Stimulated activated CD4-positive, alpha-beta T cell treated with anti-CD3 and anti-CD28 coated beads, Interleukin-4, amount 100 ng/mL, for 1 hour (primary cell): ENCODE measurements at places on chromosomes 13 and 19.

GRCh38 chr19:55436847-55437246 lies 6.3 kb downstream of the SHISA7 start:
- no peak for DNase-seq

DNA sequence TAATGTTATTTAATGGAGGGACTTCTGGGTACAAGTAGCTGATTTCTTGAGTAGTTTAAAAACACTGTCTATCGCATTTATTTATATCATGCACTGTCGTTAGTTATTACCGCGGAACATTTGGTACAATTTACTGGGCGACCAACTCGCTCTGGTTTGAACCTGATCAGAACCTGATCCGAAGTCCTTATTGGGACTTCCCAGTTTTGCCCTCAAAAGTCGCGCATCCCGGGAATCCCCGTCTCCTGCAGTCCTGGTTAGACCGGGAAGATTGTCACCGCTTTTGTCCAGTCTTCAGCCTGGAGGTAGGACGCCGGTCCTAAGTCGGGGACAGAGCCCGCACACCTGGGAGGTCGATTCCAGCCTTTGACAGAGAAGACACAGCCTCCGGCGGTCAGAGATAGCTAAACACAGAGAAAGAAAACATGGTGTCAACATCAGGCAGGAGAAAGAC lies 694 bp downstream of the CLN5 start:
- DNase-seq, result peak; percentile 5

- peak; percentile 69 for DNase-seq
These were observed 1.5 kb upstream of the TRAPPC5 start for GRCh38 chr19:7678971-7679751.

DNA sequence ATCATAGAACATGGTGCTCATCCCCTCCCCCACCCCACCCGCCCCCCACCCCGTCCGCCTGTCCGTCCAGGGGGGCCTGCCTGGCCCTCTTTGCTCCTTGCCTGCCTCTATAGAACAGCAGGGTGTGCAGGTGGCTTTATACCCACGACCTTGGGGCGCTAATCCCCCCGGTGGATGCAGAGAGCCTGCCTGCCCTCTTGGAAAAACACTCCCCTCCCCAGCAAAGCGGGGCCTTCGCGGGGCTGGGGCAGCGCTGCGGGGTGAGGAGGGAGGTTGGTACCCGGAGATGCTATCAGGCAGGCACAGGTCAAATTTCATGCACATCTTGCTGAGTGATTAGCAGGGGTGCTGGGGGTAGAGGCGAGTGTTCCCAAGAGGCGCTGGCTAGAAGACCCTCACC lies 21.9 kb downstream of the RFX1 start:
- DNase-seq, result no peak

DNA sequence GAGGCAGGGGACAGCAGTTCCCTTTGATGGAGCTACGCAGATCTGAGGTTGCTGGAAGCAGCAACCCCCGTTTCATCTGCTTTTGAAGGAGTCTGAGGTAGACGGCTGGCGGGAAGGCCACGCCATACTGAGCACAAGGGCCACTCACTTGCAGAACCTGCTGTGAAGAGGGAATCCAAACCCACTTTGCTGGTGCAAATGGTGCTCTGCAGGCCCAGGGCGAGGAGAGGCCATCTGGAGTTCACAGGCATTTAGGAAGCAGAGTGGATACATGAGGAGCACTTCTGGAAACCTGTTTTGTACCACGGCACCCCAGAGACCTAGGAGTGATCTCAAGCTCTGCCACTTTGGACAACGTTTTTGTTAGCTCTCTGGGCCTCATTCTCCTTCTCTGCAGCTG lies 227.8 kb downstream of the UQCRFS1 start:
- no peak for DNase-seq

- no peak for DNase-seq
These were observed 279.2 kb downstream of the DACH1 start for GRCh38 chr13:71587817-71588216.

GRCh38 chr13:40158218-40158617 lies 502.8 kb downstream of the COG6 start:
- DNase-seq, result no peak

DNA sequence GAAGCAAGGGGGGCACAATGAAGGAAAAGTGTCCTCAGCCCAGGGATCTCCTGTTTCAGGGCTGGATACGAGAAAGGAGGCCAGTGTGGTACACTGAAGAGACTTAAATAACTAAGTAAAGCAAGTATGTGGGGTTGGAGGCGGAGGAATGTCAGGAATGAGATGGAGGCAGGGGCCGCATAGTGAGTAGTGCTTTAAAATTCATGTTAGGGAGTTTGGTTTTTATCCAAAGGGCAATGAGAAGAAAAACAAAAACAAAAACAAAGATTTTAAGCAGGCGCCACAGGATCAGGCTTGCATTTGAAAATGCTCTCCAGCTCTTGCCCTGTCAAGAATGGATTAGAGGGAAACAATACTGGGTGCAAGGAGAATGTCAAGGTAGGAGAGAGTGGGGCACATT lies 273.4 kb downstream of the DCLK1 start:
- no peak for DNase-seq

DNA sequence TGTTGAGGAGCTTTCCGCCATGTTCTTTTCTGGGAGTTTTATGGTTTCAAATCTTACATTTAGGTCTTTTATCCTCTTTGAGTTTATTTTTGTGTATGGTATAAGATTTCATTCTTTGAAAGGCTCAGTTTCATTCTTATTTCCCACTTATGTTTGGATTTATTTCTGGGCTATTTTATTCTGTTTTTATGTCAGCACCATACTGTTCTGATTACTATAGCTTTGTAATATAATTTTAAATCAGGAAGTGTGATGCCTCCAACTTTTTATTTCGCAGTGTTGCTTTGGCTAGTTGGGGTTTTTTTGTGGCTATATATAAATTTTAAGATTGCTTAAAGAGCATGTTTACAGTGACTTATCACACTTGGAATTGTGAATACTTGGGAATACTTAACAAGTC lies 135.1 kb downstream of the SIPA1L3 start:
- no peak for DNase-seq

DNA sequence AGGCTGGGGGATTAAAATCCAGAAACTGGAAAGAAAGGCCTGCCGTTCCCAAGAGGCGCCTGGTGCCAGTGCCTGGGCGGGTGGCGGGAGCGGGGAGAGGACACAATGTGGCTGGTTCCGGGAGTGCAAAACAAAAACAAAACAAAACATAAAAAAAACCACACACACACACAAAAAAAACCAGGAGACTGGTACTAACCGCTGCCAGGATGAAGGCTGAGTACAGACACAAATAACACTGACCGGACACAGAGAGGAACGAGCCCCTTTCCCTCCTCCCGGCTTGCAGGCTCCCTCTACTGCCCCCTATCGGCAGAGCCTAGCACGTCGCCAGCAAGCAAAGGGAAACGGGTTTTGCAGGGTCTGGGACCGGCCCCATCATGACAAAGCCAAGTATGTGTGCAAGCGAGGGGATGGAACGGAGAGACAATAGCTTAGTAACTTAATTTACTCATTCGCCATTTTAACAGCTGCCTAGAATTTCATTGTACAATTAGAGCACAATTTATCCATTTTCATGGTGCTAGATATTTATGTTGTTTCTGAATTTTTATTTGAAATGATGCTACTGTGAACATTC lies 17.9 kb upstream of the ZDHHC20 start:
- peak; percentile 74 for DNase-seq

DNA sequence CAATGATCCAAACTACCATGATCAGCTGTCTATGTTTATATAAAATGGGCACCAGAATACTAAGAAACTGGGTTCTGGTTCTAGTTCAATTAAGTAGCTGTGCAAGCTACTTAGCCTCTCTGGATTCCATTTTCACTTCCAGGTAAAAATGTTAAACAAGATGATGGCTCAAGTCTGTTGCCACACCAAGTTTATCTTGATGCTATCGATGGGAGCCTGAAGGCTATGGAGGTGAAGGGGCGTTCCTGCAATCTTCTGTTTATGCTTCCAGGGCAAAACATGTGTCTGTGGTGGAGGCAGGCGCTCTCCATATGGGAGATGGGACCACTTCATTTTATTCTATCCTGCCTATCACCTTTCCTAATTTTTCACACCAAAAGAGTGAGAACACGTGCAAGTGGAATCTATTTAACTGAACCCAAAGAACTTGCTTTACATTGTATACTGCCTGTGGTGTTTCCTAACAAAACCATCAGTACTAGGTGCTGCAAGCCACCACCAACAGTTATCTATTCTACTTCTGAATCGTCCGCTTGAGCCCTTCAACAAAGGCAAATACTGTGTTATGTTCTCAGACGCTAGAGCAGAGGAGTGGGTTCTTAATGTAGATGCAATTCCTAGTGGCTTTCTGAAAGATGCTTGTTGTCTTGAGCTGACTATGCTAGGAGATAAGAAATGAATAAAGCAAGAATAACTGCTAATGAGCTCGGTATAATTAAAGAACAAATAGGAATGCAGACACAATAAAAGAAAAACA lies 70.9 kb downstream of the DOCK9 start:
- no peak for DNase-seq

DNA sequence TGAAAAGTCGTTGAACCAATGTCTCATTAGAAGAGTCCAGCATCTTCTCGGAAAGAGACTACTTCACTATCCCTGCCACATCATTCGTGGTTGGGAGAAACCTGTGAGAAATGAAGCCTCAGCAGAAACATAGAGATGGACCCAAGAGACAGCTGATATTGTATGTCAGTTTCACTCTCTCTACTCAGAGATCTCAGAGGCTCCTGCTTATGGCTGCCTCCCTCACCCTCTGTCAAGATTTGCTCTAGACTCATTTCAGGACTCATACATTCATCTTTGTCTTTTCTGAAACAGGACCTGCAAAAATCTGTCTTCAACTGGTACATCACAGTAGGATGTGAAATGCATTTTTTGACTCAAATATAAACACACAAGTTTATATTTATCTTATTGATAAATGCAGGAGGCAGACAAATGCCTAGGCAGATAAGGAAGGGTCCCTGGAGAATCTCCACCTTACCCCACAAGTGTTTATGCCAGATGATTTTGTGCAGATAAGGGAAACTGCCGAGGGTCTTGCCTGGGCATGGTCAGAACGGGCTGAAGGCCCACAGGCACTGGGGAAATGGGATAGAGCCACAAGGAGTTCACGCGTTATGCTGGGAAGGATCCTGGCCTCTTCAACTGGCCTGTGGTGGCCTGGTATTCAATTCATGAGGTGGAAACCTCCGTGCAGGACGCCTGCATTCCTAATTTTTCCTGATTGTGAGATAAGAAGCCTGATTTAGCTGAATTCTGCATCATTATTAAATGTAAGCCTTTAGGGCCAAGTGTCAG lies 1834.0 kb upstream of the PCDH20 start:
- no peak for DNase-seq

- DNase-seq, result no peak
These were observed 26.8 kb downstream of the PPP5C start for GRCh38 chr19:46373491-46374359.

- no peak for DNase-seq
These were observed 29.4 kb downstream of the NBEA start for GRCh38 chr13:34971473-34971872.

GRCh38 chr19:7242601-7243258 lies 51.5 kb downstream of the INSR start:
- no peak for DNase-seq

- DNase-seq, result no peak
These were observed 14.5 kb downstream of the ACTN4 start for GRCh38 chr19:38661996-38662395.

GRCh38 chr19:41637484-41637883 lies 10.6 kb upstream of the CEACAM4 start:
- DNase-seq, result no peak

GRCh38 chr19:3613818-3614661 lies 7.4 kb upstream of the TBXA2R start:
- DNase-seq, result no peak

DNA sequence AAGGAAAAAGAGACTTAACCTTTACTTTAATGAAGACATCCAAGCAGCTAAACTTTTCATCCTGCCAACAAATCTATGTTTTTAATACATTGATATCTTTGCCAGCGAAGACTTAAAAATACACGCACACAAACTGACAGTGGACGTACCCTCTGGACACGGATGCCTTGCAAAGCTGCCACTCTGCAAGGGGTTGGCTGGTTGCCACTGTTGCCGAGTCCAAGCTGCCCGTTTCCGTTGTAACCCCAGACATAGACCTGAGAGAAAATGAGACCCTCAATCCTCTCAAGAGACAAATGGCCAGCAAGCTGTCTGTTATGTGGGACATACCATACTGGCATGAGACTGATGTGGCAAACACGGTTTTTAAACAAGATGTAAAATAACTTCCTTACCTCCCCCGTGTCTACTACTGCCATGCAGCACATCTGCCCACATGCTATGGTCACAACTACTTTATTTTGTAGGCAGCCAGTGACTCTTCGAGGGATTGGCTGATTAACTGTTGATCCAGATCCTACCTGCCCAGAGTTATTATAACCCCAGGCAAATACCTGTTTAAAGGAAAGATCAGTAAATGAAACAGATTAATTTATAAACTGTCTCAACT lies 21.2 kb downstream of the RCBTB2 start:
- DNase-seq, result no peak

- DNase-seq, result no peak
These were observed 387.3 kb downstream of the PCDH17 start for GRCh38 chr13:58018865-58019264.

- DNase-seq, result no peak
These were observed 306.2 kb downstream of the TEX29 start for GRCh38 chr13:111626371-111627305.

GRCh38 chr13:26721251-26722121 lies 39.1 kb downstream of the GPR12 start:
- DNase-seq, result peak; percentile 16

DNA sequence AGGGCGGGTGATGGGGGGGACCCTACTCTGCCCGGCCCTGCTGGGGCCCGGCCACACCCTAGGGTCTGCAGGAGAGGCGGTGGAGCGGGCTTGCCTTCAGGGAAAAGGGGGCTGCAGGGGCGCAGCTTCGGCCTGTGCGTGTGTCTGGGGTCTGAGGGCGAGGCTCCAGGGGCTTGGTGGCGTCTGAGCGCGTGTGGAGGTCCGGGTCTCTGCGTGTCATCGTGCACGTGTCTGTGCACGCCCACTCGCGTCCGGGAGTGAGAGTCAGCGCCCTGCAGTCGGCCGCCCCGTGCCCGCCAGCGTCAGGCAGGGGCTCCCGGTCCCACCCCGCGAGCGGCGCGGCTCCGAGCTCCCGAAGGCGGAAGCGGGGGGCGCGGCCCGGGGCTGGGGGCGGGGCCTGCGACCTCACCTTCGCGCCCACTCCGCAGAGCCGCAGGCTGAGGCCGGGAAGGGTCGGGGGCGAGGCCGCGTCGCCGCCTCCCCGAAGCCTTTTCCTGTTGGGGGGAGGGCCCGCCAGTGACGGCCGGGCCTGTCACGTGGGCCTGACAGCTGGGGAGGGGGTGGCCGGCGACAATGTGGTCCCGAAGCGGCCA lies at the start of gene ARHGAP45:
Gene ARHGAP45 (plus strand): TSS at position 420 of the 593 bp plus-strand sequence. CDS start 239 bp downstream, outside the sequence.
- peak; percentile 83 for DNase-seq

- no peak for DNase-seq
These were observed 39.3 kb upstream of the SPART start for GRCh38 chr13:36385489-36385888.

GRCh38 chr13:49357694-49358093 lies 86.2 kb downstream of the CAB39L start:
- DNase-seq, result no peak

GRCh38 chr13:99367663-99368448 lies 60.7 kb upstream of the GPR183 start:
- no peak for DNase-seq

GRCh38 chr13:100753376-100753775 lies 78.8 kb upstream of the TMTC4 start:
- DNase-seq, result no peak

- DNase-seq, result no peak
These were observed 16.8 kb downstream of the DAPK3 start for GRCh38 chr19:3954107-3954506.

- no peak for DNase-seq
These were observed 25.6 kb upstream of the PCCA start for GRCh38 chr13:100063333-100063732.
